ENCODE measurements at places on chromosomes 11 and 22. TPM values are rescaled to one million over a fixed set of nuclear protein-coding genes. Genes with fewer than 3 reads are reported as not detected.

GRCh38 chr11:64449381-64450167 lies 90.6 kb downstream of the RPS6KA4 start:
- DNase-seq, result peak; percentile 91

GRCh38 chr11:45704635-45705034 lies 39.2 kb upstream of the CHST1 start:
- DNase-seq, result no peak

Gene C1QTNF4
- 0.19 TPM for total RNA-seq

DNA sequence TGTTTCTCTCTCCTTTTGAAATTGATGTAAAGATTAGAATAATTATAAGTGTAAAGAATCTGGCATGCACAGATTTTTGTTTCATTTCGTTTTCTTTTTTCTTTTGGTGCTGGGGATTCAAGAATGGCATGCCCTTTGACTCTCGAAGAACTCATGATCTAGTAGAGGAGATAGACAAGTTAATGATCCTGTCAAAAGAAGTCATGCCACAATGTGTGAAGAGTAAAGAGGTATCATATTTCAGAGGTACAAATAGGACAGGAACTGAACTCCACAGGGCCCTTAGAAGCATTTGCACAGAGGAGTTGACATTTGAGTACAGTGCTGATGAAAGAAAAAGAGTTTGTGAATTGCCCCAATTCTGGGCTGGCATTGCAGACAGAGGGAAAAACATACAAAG lies 708.0 kb upstream of the ARHGAP42 start:
- DNase-seq, result no peak

DNA sequence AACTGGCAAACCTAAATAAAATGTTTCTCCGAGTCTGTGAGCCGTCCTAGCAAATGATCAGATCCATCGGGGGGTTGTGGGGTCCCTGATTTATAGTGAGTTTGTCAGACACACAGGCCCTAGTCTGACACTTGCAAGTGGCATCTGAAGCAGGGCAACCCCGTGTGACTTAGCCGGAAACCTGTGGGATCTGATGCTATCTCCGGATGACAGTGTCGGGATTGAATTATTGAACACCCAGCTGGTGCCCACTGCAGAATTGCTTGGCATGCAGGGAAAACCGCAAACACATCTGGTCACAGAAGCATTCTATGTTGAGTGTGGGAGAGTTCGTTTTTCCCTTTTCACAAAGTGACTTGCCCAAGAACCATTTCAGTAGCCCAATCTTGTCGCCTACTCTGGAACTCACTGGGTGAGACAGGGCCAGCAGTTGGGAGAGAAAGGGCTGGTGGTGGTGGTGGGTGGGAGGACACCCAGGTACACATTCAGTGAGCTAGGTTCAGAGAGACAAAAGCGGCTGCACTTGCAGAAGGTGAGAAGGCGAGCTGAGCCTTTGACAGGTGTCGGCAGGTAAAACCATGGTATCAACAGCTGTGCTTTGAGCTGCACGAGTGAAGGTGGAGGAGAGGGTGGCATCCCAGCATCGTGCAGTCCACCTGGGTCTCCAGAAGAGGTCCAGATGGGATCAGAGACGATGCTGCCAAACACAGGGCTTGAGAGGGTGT lies 33.7 kb upstream of the B3GAT1 start:
- no peak for DNase-seq

Gene MUC5AC
- total RNA-seq, result not detected

DNA sequence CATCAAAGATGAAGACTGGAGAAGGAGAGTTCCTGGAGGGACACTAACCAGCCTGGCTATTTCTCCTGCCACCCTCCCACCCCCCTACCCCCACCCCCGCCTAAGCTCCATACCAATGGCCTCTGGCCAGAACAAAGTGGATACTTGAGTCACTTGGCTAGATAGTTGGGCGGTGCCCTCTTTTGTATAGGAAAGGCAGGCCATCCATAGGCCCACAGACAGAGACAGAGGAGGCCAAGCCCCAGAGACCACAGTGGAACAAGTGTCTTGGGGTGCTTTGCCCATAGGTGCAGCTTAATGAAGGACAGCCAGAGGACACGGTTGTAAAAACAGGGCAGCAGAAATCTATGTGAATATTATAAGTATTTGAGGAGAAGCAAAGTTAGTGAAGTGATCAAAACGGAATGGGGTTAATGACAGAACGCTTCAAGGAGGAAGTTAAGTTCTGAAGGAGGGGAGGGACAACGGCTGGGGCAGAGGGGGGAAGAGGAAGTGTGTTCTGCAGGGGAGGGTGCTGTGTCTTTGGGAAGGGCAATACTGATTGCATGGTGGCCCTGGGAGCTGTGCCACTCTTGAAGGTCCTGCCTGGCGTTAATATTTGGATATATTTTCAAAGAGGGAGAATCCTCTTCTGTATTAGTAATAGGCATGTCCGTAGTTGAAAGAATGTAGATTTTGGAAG lies 32.7 kb downstream of the FLI1 start:
- DNase-seq, result peak; percentile 80

GRCh38 chr11:94796863-94797262 lies 28.7 kb downstream of the AMOTL1 start:
- DNase-seq, result no peak

DNA sequence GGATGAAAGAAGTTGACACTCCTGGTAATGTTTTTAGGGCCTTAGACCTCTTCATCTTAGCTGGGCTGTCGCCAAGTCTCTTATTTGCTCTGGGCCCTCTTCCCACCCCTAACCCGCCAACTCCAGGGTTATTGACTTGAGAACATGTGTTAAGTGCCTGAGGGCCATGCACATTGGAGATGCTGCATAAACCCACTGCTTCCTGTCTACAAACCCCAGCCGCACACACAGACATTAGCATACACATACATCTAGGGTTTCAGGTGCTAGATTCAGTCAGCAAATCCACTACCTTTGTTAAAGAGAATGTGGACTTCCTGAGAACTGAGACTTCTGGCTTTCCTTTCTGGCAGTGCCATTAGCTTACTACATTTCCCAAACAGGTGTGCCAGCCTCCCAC lies 817 bp downstream of the PANX3 start:
- DNase-seq, result peak; percentile 74

Gene FGF3
- not detected for total RNA-seq

Gene TSGA10IP
- not detected for total RNA-seq

DNA sequence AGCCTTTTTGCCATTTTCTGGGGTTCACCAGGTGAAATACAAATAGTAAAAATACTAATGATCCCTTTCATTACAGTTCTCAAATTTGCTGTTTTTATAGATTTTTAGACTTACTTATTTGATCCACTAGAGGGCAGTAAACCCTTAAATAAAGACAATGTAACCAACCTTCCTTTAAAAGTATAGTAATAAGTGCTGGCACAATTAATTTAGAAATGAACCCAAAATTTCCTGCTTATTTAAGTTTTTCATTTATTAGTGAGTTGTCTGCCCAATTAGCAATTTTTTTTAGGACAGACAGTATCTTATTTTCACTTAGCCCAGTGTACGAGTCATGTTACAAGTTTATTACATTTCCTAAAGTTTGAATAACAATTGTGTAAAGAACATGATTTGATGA lies 4.7 kb downstream of the DDIAS start:
- DNase-seq, result no peak

DNA sequence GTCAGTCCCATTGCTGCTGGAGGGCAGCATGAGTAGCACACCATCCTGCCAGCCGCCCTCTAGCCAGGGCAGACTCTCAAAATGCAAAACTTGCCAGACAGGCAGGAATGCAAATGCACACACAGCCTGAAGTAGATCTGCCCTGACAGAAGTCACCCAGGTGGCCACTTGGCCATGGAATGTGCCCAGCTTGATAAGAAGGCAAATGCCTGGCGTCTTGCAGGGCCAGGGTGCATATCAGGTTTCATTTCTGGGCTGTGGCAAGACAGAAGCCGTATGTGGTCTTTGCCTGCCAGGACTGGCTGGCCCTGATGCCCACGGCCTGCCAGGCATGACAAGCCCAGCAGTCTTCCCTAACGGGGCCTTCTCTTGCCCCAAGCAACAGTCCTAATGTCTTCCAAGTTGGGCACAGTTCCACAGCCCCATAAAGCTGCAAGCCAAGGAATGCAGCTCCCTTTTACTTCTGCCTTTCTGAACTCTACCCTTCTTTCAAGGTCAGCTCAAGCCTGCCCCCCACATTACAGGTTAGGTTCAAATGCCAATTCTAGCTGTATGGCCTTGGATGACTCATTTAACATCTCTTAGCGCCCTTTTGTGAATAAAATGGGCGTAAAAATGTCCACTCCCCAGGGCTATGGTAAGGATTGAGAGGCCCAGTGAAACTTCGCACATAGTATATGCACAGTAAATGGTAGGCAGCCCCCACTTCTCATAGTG lies 29.7 kb downstream of the POU2AF3 start:
- DNase-seq, result no peak

DNA sequence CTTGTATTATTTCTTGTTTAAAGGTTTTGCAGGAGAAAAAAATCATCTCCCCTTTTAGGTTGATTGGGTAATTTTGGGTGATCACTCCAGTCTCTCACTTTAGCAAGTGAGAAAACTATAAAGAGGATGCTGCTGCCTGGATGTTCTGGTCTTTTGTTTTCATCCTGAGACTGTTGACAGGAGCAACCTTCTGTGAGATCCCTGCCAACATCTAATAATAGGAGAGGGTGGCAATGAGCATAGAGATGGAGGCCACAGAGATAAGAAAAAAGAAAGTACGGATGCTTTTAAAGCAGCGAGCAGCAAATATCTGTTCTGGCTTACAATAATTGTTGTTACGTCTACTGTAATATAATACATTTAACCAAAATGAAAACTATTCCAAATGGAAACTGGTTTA lies 293.6 kb upstream of the MTNR1B start:
- DNase-seq, result no peak

Gene TEX54
- total RNA-seq, result 0.79 TPM

DNA sequence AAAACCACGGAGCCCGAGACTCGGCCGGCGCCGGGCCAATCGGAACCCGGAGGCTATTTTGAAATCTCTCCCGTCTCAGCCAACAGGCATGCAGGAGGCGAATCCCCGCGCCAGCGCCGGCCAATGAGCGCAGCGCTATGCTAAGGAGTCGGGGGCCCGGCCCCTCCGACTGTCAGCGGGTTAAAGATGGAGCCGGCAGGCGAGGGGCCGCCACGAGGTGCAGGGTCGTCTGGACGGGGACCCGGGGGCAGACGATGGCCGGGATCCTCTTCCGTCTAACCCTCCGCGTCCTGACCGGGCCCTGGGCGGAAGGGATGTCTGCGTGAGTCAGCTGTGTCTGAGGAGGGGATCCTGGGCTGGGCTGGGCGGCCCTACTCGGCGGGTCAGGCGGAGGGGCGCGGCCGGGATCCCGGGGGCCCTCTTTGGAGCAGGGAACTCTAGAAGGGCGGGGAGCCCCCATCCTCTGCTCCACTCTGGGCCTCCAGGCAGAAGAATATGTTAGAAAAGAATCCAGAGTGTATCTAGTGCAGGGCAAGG lies 10.0 kb downstream of the SDF2L1 start:
- peak; percentile 97 for DNase-seq

DNA sequence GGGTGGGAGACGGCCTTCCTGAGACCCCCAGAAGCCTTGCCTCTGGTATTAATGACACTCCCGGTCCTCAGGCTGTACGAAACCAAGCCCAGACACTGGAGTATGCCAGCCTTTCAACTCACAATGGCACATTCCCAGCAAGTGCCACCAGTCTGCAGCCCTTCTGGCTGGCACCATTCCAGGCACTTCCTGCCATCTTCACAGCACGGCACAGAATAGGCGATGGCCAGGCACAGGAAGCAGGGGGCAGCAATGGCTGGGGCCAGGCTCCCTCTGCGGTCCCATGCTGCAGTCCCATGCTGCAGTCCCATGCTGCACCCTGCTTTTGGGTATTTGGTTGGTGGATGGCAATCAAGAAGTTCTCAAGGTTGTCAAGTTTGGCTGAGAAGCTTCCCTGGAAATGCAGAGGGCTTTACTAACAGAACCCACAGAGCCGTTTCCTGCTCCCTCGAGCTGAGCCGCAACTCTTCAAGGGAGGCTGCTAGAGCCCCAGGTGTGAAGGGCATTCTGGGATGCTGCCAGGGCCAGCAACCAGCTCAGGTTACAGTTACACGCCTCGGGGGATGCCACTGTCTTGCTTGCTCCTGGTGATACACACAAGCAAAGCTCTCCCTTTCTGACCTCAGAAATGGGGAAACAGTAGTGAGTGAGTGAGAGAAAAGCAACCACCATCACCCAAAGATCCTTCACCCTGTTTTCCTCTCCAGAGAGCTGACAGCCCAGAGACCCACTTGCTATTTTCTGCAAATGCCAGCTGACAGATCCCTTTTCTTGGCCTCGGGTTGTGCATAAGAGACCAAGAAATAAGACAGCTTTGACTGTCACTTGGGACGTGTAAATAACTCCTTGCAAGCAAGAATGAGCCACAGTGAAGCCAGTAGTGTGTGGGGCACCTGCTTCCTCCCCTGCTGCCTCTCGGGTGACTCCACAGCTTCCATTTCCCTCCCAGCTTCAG lies 23.9 kb downstream of the LRFN4 start:
- DNase-seq, result no peak

- DNase-seq, result no peak
Measured at GRCh38 chr11:3201112-3201581, 17.5 kb downstream of the MRGPRG start.

DNA sequence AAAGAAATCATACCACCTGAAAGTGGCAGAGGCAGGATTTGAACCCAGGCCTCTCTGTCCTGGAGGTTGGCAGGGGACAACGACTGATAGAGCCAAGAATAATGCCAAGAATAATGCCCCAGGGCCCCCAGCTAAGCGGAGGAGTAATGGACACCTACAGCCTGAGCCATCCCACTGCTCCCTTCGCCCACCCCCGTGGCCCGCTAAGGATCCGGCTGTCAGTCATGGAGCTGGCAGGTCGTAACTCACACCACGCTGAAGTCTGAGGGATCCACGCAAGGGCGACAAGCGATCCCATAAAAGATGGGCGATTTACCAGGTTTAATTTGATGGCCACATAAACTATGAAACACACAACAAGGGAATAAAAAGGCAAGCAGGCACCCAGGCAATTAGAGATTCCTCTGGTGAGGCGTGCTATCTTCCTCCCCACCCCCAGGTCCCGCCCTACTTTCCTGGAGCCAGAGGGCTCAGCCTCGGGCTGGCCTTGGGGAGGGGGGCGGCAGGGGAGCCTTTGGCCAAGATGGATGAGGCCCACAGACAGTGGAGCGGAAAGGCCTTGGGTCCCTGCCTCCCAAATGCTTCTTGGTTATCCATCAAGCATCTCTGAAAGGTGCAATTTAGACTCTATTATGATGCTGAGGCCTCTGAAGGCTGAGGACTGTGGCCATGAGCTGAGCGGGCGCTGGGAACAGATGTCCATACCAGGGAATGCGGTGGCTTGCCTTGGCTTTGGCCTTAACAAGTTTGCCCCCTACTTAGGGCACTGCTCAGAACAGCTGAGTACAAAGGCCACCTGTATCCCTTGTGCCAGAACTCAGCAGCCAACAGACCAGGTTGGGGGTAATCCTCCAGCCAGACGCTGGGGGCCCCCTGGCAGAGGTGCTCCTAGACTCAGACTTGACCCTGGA lies 55.2 kb downstream of the MACROD1 start:
- DNase-seq, result no peak

DNA sequence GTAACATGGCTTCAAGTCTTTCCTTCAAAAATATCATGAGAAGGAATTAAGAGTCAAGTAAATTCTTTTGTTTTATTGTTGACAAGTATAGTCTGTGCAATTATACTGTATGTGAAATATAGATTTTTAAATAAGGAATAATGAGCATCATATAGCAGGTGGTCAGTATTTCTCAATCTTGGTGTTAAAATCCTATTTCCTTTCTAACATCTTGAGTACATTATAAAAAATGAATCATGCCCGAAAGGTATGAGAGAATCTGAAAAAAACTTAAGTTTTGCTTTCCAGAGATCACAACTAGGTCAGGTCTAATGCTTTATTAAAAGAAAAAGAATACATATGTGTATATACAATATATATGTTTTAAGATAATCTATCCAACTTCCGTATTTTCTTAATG lies 53.1 kb downstream of the KIF18A start:
- DNase-seq, result no peak

Measured in activated CD4-positive, alpha-beta T cell treated with anti-CD3 and anti-CD28 coated beads, Interleukin-2, amount 10 ng/mL, durations not matched to agents 24 days and 14 days (primary cell).